ENCODE measurements at places on chromosomes 2 and 18.

DNA sequence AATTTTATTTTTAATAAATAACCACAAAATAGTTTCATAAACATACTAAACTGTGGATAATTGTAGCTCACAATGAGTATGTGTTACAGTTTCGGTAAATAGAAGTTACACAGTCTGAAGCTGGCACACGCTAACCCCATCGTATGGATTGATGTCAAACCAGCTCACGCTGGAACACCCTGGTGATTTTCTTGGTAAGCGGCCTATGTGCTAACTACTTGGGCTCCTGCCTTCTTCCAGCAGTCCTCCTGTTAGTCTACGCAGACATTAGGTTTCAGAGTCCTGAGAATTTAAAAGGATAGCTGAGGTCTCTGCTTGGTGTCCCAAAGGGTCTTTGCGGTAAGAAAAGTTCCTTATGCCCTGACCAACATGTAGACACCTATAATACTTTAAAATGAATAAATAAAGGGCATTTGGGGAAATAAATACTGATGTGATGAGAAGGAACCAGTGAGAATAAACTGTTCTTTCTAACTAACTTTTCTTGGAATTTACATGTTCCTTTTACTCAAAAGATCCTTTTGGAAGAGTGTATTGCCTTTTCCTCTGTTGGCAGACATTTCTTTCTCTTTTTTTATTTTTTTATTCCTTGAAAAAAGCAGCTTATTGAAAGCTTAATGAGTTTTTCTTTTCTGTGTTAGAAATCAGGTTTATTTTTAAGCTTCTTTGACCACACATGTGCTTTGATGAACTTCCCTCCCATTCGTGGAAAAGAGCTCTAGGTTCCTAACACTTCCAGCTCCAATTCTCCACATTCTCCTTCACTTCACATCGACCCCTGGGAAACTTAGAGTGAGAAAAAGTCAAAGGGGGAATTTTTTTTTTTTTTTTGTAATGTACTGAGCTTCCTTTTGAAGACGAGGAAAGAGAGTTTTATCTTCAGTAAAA is 322.2 kb downstream of the IRS1 start:
- no peak for DNase-seq

DNA sequence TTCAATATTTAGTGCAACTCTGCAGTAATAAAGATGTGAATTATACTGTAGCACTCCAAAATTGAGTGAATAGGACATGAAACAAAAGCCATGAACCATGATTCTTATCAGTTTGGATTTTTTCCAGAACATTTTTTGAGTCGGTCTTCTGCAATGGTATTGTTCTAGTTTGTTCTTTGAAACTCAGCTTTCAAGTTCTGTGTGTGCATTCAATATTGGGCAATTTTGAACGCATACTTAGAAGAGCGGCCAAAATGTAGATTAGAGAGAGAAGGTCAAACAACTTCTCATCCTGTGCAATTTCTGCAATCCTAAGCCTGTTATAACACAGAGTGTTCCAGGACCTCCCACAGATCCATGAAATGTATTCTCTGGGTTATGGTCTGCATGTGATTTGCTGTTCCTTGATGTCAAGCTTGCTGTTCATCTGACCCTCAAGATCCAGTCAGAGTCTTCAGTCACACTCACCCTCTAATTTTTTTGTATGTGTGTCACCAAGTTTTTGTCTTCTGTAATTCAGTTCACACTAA is 48.3 kb downstream of the TSPYL6 start:
- DNase-seq: no peak

DNA sequence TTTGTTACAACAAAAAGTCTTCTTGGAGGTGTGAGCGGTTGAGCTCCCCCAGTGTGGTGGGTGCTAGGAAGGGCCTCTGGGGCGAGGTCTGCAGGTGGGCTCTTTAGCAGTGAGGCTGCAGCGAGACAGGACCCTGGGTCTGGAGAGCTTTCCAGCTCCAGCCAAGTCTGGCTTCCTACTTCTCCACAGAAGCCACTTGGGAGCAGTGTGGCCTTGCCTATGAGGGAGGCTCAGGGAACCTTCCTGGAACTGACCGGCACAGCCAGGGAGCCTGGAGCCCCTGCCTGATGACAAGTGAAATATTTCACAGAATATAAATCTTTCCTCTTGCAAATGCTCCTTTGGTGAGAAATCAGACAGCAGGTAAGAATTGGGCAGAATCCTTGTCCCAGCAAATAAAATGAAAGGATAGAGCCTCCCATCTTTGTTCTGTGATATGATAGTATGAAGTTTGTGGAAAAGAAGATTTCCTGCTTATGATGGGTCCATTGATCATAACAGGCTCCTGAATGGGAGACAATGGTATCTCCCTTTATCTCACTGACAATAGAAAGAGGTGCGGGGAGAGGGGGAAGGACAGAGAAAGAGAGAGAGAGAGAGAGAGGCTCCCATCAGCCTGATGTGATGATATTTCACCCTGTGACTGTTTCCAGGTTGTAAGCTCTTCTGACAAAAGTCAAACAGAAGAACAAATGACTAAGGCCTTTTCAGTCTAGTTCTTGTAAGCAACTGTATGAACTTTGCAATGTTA is 289.8 kb upstream of the SPRED2 start:
- DNase-seq: no peak

- DNase-seq: no peak
Measured at GRCh38 chr2:170298861-170299429, 121.0 kb downstream of the MYO3B start.

- no peak for DNase-seq
Measured at GRCh38 chr2:181054843-181055242, 74.4 kb downstream of the UBE2E3 start.

GRCh38 chr2:190470256-190470826 is 62.2 kb downstream of the MFSD6 start:
- DNase-seq: peak; percentile 70

- DNase-seq: peak; percentile 38
Measured at GRCh38 chr18:5746844-5747243, 148.5 kb downstream of the TMEM200C start.

DNA sequence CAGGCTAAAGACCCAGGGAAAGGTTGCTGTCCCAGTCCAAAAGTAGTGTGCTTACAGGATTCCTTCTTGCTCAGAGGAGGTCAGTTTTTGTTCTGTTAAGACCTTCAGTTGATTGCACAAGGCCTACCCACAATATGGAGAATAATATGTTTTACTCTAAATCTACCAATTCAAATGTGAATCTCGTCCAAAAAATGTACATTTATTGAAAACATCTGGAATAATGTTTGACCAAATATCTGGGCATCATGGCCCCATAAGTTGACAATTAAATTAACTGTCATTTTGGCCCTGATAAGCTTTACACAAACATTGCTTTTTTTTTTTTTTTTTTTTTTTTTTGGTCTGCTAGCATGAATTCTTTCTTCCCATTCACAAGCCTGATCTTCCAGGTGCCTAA is 109.8 kb downstream of the CCDC178 start:
- DNase-seq: no peak

- DNase-seq: no peak
Measured at GRCh38 chr2:193935114-193935513, 1721.9 kb upstream of the SLC39A10 start.

DNA sequence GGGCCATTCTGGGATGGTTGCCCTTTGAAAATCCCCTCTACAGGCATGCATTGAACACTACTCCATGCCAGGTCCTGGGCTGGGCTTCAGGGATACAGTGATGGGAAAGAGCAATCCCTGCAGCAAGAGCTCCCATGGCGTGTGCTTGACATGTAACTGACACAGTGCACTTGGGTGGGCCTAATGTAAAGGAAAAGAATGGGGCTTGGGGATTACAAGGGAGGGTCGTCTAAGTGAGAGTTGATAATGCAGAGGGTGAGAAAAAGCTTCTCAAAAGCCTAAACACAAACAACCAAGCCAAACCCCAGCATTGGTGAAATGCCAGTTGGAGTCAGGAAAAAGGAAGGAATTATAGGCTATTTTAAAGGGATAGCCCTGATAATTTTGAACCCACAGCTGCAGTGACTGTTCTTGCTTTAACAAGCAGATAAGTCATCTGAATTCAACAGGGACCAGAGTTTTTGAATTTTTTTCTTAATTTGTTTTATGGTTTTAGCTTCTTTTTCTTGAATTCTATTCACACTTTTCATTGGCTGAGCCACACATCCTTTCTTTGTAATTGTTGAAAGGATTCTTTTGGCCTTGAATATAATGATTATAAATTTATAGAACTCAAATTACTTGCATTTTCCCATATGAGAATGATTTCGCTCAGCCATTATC is 308.7 kb downstream of the LPIN1 start:
- DNase-seq: no peak

DNA sequence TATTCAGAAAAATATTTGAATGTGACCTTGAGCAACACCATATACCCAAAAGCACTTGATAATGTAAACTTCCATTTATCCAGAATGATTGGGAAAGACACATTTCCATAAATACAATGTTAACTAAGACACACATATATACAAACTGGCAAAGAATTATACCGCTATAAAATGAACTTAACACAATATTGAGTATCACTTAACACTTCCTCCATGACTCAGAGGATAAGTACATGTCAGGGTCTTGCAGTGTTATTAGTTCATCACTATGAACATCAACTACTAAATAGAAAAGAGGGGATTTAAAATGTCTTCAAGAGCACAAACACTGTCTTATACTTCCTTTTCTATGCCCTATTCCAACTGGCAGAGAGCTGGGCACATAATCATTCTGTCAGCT is 18.6 kb downstream of the WDSUB1 start:
- DNase-seq: no peak

- no peak for DNase-seq
Measured at GRCh38 chr18:34911661-34912384, 129.4 kb upstream of the MAPRE2 start.

DNA sequence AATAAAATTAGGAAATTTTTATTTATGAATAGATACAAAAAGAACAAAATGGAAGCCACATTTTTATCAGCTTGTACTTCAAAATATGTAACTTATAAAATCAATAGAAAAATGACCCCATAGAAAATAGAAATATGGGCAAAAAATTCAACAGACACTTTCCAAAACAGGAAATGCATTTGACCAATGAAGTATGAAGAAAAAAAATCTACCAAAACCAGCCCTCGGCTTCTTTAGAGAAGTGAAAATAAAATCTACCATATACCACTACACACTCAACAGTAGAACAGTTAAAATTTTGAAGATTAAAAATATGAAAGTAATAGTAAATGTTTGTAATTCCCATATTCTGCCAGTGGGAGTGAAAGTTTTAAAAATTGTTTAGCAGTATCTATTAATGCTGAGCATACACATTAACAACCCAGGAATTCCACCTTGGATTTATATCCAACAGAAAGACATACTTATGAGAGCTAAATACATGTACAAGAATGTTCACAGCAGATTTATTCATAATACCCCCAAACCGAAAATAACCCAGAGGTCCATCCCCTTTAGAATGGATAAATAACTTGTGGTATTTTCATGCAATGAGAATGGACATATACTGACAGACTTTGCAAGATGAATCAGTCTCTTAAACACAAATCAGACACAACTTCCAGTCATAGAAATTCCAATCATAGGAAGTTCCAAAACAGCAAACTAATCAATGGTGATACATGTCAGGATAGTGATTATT is 318.0 kb downstream of the FIGN start:
- no peak for DNase-seq

GRCh38 chr2:69366-70344 is 23.4 kb upstream of the FAM110C start:
- DNase-seq: peak; percentile 38

DNA sequence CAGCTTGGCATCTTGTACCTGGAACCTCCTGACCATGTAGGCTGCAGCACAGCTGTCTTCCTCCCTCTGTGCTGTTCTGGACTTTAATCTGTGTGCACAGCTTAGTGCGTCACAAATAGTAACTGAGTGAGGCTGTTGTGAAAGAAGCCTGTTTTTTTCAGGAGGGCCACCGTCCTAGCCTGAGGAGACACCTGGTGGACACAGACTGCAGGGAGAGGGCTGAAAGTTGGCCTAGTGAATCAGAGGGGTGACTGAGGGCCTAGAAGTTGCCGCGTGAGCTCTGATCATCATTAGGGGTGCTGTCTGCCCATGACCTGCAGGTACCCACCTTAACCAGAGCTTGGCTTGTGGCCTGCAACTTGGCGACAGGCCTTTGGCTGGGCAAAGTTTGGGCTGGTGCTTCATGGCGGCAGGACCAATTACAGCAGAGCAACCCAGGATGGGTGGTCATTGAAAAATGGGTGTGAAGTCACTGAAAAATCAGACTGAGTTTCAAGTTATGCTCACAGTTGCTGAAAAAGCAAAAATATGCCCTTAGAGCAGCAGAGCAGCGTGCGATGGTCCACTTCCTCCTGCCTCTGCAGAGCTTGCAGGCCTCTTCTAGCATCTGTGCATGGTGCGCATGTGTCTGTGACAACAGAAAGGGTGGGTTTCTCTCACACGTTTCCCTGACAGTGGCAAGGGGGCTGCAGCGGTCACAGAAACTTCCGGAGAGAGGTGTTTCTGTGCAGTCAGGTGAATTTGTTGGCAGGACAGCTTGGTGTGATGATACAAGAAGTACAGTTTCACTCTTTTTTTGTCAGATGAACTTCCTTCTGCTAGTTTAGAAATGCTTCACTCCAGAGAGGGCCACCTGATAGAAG is 9.6 kb downstream of the GDF7 start:
- DNase-seq: no peak

DNA sequence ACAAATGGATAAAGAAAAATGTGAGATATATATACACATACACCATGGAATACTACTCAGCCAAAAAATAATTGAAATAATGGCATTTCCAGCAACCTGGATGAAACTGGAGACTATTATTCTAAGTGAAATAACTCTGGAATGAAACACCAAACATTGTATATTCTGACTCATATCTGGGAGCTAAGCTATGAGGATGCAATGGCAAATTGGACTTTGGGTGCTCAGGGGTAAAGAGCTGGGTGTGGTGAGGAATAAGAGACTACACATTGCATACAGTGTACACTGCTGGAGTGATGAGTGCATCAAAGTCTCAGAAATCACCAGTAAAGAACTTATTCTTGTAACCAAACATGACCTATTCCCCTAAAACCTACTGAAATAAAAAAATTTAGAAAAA is 636.0 kb upstream of the LRATD1 start:
- no peak for DNase-seq

DNA sequence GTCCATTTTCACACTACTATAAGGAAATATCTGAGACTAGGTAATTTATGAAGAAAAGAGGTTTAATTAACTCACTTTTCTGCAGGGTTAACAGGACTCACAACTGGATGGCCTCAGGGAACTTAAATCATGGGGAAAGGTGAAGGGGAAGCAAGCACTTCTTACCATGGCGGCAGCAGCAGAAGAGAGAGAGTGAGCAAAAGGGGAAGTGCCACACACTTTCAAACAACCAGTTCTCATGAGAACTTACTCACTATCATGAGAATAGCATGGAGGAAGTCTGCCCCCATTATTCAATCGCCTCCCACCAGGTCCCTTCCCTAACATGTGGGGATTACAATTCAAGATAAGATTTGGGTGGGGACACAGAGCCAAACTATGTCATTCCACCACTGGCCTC is 55.1 kb upstream of the NETO1 start:
- DNase-seq: no peak

Data from NCI-H748 treated with DMSO at 0.1 percent for 48 hours (cell line).